Stimulated activated naive CD8-positive, alpha-beta T cell treated with anti-CD3 and anti-CD28 coated beads, Interleukin-15, amount 100 ng/mL, for 72 hours (primary cell): ENCODE measurements at places on chromosomes 1 and 21.

- DNase-seq, result no peak
Measured at GRCh38 chr1:20729990-20730689, 2.4 kb downstream of the SH2D5 start.

GRCh38 chr1:36522461-36523229 is 39.9 kb upstream of the CSF3R start:
- DNase-seq, result no peak

GRCh38 chr1:20417581-20417980 is 68.4 kb downstream of the CAMK2N1 start:
- DNase-seq, result no peak

- no peak for DNase-seq
Measured at GRCh38 chr1:180964056-180964455, 51.4 kb downstream of the KIAA1614 start.

DNA sequence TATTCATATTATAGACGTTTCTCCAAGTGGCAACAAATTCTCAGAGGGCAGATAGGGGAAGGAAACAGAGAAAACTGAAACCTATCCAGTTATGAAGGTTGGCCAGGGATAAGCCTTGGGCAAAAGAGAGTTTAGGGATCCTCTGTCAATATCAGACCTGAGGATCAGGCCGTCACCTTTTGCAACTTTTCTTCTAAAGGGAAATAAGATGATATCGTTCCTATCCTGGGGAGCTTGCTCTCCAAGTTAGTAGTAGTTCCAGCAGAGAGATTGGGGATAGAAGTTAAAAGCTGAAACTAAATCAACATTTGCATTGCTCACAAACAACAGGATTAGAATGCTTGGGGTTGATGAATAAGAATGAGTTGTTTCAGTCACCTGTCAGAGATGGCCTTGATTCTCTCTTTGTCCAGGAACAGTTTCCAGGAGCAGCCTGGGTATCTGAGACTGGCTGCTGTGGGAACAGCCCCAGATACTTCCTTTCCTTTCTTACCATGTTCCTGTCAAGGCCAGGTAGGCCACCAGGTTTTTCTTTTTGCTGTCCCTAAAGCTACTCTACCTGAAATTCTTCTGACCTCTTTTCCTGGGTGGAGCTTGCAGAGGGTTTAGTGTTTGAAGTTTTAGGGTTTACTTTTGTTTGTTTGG is 2.5 kb downstream of the RIIAD1 start:
- DNase-seq, result no peak

DNA sequence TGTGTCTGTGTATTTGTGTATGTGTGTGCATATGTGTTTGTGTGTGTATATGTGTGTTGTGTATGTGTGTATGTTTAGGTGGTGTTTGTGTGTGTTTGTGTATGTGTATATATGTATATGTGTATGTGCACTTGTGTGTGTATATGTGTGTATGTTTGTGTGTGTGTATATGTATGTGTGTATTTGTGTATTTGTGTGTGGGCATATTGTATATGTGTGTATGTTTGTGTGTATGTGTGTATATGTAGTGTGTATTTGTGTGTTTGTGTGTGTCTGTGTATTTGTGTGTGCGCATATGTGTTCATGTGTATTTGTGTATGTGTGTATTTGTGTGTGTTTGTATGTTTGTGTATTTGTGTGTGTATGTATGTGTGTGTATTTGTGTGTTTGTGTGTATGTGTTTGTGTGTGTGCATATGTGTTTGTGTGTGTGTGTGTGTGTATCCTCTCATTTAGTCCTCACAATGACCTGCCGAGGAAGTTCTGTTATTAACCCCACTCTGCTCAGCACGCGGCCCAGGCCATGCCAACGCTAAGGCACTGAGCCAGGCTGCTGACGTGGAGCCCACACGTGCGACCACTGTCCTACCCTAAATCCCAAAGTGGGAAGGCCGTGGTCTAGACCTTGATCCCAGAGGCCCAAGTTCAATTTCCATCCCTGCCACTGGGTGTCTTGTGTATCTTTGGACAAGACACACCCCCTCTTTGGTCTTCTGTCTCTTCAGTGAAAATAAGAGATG is 43.2 kb upstream of the TMEM51 start:
- DNase-seq, result no peak

DNA sequence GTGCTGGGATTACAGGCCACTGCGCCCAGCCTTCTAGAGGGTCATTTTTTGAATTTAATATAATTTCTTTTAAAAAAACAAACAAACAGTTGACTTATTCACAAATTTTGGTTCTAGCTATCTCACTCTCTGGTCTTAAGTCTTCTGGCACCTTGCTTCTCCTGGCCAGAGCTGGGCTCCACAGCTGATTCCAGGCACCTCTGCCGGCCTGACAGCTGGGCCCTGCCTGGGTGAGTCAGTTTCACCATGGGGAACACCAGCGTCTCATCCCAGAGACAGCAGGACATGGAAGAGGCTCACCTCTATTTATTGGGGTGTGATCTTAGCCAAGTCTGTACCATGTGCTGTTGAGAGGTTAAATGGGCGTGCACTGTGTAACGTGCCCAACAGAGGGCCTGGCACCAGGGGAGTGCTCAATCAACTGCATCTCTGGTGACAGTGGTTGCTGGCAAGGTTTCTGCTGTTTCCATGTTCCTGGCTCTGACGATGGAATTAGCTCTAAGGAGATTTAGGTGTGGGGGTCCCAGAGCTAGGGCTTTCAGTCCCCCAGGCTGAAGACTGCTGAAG is 956 bp downstream of the CPLANE2 start:
- DNase-seq, result peak; percentile 59

DNA sequence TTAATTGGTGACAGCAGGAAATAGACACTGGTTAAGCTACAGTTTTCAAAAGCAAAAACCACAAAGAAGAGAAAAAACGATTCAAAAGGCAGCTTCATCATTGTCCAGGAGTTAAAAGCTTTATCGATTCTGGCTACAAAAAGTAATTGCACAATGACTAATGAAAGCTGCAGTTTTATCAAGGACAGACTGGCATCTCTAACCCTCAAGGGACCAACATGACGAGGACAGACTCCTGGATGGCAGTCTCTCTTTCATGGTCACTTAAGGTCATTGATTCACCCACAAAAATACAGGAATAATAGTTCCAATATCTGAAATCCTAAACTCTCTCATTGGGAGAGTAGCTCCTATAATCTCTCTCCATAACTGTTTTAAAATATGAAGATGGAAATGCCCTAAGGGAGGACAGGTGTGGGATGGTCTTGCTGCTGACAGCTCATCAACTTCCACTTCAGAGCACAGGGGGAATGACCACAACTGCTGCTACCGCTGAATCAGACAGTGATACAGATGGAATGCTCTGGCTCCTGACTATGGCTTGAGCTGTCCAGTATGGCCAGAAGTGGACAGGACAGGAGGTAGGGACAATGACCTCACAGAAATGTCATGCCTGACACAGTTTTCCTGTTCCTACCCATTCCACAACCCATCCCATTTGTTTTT is 17.4 kb upstream of the CPLANE2 start:
- no peak for DNase-seq

GRCh38 chr1:227915564-227916553 is 31.9 kb downstream of the WNT9A start:
- DNase-seq, result no peak

DNA sequence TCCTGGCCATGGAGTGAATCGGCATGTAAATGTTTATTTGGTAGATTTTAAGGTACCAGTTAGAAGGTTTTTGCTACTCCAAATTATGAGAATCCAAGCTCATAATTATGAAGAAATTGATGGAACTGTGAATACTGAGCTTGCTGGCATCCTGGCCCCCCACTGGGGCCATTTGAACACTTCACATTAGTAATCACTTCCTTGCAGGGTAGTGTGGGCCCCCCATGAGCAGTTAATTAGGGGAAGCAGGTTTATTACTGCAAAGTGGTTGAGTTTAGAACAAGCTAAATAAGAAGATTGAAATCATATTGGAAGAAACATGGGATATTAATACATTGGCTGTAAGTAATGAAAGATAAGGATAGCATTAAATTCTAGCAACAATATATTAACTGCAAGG is 86.7 kb downstream of the S1PR1 start:
- no peak for DNase-seq

DNA sequence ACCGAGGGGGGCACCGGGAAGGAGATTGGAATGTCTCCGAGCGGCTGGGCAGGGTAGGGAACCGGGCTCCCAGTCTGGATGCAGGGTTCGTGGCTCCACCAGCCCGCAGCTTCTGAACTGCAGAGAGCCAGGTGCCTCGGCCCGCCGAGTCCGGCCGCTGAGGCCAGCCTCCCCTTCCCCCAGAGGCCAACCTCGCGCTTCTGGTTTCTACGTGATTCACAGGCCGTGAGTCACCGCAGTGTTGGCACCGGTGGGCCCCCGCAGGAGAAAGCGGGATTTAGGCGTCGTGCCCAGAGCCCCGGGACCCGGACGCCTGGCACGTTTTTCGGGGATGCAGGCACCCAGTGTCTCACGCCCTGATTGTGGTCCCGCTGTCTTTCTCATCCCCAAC is 458 bp downstream of the CRABP2 start:
- no peak for DNase-seq

DNA sequence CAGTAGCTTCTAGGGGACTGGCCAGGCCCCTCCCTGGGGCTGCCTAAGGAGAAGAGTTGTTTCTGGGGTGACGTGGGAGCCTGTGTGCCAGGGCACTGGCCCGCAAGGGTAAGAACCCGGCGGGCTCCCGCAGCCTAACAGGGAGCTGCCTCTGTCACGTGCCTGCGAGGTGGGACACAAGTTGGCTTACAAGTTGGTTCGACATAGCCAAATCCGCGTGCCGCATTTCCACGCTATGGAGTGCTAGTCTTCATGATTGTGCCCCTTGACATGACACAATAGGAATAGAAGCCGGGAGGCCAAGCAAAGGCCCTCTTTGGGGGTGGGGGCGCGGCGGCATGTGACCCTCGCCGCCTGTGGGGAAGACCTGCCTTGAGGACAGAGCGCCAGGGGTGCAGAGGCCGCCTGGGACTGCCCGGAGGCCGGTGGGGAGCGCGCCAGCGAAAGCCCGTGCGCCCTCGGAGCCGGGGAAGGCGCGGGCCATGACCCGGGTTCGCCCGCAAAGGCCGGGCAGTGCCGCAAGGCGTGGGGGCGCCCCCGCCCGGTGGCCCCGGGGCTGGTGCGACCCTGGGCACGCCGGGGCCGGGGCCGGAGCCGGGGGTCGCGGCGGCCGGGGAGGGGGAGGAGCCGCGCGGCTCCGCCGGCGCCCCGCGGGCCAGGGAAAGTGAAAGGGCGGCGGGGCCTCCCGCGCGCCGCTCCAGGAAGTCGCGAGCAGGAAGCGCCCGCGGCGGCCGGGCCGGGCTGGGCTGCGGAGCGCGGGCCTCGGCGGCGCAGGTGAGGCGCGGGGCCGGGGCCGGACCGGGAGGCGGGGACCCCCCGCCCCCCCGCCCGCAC is at the start of gene SLC37A1:
SLC37A1 (plus strand) TSS at position 702 of the 834 bp plus-strand sequence. CDS start 4,603 bp downstream, outside the sequence.
- peak; percentile 45 for DNase-seq

- DNase-seq, result no peak
Measured at GRCh38 chr1:200838676-200839445, 33.9 kb upstream of the GPR25 start.

DNA sequence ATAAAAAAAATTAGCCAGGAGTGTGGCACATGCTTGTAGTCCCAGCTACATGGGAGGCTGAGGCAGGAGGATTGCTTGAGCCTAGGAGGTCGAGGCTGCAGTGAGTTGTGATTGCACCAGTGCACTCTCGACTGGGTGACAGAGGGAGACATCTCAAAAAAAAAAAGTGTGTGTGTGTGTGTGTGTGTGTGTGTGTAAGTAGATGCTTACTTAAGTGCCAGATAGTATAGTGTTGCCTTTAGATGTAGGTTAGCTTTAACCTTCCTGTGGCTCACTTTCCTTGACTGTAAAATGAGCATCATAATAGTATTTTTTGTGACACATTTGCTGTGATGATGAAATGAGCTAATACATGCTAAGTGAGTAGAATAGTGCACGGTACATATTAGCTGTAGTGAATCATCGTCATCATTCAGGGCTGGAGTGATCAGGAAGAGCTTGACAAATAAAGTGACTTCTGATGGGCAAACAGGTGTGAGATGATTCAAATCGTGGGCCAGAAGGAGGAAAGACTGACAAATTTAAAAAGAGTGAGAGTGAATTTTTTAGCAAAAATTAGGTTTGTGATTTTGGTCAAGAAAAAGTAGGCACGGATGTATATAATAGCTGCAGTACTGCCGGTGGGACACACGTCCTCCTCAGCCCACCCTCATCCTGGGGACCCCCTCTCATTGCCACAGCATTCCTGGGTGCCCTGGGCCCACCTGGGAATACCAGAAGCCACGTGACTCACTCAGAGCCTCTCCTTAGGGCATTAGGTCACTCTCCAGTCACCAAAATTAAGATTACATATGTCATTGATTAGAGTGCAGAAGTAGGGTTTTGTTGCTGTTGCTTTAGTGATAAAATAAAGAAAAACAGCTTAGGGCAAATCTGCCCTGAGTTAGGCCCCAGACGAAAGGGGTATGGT is 33.9 kb downstream of the EIF2D start:
- DNase-seq, result no peak

- DNase-seq, result no peak
Measured at GRCh38 chr1:241964550-241965282, 7.1 kb downstream of the BECN2 start.

- DNase-seq, result no peak
Measured at GRCh38 chr1:218384581-218384993, 39.5 kb downstream of the TGFB2 start.

GRCh38 chr1:24417681-24418080 is 2.1 kb downstream of the NIPAL3 start:
- DNase-seq, result no peak

- no peak for DNase-seq
Measured at GRCh38 chr1:234621127-234621468, 11.1 kb upstream of the IRF2BP2 start.

GRCh38 chr1:26280333-26281042 is 602 bp downstream of the SH3BGRL3 start:
- DNase-seq, result no peak

DNA sequence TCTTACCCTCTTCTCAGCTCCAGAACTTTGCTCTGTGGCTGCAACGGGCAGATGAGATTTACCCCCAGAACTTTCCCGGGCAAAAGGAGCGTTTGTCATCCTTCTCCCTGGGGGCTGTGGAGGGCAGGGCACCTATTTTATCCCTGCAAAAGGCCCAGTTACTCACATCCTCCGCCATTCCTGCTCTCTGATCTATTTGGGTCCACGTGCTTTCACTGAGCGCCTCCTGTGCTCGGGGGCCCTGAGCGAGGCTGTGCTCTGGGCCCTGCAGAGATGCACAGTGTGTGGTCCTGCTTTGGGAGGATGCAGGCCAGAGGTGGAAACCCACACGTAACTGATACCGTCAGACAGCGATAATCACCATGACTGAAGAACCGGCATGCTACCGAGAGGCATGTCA is 2.4 kb upstream of the CSMD2 start:
- DNase-seq, result no peak
